NCI-H510A (cell line): ENCODE measurements at places on chromosomes 4 and X.
A peak's percentile ranks its signal among the peaks of the same experiment; 100 is the strongest.

GRCh38 chrX:8579602-8580001, 115.0 kb downstream of the VCX3B start:
- peak; percentile 0 for DNase-seq

GRCh38 chr4:169251291-169252235, 19.2 kb downstream of the SH3RF1 start:
- DNase-seq = no peak

GRCh38 chr4:2297606-2298531, 36.0 kb upstream of the MXD4 start:
- DNase-seq = no peak

- DNase-seq = no peak
These were observed 817 bp upstream of the WDR19 start for GRCh38 chr4:39181520-39181904.

- DNase-seq = no peak
These were observed 9.4 kb upstream of the AP1S2 start for GRCh38 chrX:15864023-15864422.

GRCh38 chrX:15512401-15512965, 11.9 kb downstream of the BMX start:
- no peak for DNase-seq

DNA sequence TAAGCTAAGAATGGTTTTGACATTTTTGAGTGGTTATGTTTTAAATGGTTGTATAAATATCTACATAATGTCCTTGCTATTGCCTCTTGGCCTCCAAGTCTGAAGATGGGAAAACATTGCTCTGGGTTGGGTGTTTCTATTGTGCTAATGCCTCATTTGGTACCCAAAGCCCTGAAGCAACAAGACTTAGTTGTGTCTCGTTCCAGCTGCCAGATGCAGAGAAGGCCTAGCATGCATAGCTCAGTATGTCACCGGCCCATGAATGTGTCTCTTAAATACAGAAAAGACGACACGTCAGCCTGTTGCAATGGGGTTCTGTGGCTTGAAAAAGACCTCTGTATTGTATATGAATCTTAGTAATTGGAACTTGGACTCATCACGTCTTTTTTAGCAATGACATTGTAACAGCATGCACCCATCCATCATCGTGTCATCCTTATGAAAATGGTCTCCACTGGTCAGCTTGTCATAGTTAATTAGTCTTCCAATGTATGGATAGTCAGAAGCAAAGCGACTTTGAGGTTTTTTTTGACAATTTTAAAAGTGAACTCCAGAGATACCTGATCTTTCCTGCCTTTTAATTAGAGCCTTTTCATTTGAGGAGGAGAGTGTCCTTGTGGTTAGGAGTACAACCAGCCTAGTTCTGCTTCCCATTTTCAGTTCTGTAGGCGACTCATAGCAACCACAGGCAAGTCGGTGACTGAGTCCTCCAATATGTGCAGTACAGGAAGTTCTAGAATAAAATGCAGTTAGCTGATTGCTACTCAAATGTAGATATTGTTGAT, 126.4 kb upstream of the GATB start:
- DNase-seq = no peak

- DNase-seq = no peak
These were observed 2407.1 kb downstream of the ARAP2 start for GRCh38 chr4:33837043-33837838.

DNA sequence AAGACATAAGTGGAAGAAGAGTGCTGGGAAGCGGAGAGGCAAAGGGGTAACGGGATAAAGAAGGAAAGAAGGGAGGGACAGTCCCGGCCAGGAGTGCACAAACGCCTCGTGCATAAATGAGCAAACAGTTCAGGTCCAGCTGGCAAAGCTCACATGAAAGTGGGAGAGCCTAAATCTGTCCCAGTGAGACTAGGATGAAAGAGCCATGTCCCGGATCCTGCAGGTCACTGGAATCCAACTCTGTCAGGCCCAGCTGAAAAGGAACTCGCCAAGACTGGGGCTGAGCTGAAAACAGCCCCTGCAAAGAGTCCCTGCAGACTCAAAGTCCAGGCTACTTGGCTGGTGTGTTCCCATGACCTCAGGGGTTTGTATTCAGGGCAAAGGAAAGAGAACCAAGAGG, 38.0 kb upstream of the CRMP1 start:
- DNase-seq = no peak

DNA sequence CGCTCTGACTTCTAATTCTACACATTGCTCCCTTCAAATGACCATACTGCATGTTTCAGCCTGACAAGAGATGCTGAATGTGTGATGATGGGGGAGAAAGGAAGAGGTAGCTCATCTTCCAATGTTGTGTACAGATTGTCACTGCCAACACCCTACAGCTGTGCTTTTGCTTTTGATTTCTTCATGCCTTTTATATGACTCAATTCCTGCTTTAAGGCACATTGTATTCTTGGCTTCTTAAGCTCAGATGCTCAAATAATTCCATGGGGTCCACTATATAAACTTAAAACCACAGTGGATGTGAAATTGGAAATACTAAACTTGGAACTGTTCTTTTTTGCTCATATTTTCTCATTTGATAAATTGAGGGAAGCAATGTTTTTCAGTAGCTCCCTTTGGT, 183.2 kb upstream of the WDFY3 start:
- no peak for DNase-seq

DNA sequence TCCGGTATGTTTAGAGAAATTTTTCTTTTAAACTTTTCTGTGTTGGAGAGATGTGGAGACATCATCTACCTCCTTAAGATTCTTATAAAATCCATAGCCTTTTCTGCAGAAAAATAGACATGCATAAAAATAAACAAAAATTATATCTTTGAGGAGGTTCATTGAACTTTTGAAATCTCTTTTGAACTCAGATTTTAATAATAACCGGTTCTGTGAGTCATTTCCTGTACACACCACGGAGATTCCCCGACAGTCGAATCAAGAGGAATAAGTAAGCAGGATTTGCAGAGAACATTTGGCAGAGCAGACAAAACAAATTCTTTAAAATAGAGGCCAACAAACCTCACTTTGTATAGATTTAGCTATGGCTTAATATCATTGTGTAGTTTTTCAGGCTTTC, 918.7 kb upstream of the POU3F4 start:
- DNase-seq = no peak

DNA sequence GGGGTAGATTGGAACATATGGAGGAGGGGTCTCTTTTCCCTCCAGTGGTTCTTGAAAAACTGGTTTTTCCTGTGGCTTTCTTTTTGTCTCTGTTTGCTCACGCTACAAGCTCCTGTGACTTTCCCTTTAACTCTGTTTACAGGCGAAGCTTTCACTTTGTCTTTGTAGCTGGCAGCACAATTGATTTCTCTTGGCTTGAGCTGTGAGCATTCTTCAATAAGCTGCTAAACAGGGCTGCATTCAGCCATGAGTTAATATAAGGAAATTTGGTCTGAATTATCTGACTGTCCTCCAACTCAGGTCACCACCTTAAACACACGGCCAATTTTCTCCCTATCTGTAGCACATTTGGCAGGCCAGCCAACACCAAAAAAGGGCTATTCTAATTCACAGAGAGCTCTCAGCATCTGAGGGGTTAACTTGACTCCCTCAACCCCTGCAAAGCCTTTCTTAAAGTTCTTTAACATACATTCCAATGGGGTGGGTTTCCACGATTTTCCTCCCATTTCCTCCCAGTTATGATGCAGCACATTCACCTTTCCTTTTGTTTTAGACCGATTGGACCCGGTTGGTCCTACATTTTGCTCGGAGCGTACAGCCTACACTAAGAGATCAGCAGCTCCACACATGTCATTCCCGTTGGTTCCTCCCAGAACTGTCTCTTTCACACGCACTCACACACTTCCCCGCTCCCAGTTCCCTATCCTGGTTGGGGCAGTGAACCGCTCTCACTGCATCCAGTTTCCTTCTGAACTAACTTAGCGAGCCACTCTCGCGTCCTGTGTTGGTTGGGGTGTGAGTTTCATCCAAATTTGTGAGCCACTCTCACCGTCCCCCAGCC, 45.4 kb downstream of the UGT2A3 start:
- peak; percentile 64 for DNase-seq

- DNase-seq = peak; percentile 3
These were observed 138.9 kb downstream of the DCLK2 start for GRCh38 chr4:150217192-150217591.

DNA sequence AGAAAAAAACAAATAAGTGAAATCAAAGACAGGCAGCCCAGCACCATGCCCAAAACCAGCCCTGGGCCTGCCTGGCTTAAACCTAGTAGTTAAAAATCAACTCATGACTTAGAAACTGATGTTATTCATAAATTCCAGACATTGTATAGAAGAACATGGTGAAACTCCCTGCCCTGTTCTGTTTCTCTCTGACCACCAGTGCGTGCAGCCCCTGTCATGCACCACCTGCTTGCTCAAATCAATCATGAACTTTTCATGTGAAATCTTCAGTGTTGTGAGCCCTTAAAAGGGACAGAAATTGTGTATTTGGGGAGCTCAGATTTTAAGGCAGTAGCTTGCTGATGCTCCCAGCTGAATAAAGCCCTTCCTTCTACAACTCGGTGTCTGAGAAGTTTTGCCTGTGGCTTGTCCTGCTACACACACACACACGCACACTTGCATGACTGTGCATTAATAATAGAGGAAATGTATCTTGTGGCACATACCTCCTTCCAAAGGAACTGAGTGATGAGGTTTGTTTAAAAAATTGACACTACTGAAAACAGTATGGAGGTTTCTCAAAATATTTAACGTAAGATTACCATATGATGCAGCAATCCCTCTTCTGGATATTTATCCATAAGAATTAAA, 39.2 kb upstream of the UGT2B7 start:
- DNase-seq = no peak

DNA sequence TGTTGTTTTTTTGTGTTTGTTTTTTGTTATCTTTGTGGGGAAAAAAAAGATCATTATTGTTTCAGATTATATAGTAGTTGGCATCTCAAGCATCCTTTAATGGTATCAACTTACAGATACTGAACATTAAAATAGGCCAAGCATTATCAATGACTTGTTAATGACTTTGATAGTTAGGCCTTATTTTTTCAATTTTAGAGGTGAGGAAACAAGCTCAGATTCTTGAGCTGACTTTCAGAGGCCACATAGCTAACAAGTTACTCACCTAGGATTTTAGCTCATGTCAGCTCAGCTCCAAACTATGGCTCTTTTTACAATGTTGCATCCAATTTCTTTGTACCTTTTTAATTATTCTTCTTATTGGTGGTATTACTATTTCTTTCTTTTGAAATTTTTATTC, 471 bp upstream of the PLAC8 start:
- no peak for DNase-seq

DNA sequence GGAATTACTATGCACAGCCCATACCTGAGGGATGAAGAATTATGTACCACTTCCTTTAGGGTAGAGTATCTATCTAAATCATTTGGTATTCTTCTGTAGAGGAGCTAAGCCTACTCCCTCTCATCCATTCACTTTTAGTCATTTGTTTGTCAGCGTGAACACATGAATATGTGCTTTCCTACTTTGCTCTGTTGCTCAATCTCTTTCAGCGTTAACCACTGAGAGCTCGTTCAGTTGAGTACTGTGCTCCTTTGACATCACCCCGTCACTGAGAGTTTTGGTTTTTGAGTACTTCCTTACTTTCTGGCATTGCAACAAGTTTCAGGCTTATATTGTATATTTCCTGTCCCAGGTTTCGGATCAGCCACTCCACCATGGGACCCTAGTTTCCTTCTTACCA, 700.6 kb downstream of the NLGN4X start:
- no peak for DNase-seq

DNA sequence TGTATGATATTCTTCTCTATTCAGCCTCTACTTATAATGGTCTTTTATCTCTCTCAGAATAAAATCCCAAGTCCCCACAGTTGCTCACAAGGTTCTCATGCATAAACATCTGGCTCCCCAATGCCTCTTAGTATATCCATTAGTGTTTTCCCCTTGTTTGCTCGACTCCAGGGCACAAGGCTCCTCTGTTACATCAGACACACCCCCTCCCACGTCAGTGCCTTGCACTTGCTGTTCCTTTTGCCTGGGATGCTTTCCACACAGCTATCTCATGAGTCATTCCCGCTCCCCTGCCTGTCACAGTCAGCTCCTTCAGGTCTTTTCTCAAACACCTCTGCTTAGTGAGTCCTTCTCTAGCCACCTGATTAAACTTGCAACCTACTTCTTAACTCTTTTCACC, 260.2 kb downstream of the IL1RAPL1 start:
- no peak for DNase-seq

DNA sequence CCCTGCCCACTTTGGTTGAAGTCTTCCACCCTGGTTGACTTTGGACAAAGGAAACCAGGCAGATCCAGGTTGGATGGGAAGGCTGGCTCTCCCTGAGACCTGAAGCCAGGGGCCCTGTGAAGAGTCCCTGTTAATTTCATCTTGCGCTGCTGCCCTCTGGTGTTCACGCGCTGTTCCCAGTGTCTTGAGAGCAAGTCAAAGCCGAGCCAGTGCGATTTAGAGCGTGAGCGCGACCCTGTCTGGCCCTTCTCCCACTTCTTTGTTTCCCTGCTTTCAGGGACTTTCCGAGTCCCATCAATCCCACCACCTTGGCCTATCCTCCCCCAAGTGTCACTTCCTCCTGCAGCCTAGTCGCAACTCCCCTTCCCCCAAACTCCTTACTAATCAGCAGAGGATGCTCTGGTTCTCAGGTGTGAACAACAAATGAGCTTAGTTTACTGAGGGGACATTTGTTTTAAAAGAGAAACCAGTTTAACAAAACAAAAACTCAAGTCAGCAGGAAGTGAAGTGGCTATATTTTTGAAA, 25.8 kb upstream of the CHRNA9 start:
- DNase-seq = no peak

DNA sequence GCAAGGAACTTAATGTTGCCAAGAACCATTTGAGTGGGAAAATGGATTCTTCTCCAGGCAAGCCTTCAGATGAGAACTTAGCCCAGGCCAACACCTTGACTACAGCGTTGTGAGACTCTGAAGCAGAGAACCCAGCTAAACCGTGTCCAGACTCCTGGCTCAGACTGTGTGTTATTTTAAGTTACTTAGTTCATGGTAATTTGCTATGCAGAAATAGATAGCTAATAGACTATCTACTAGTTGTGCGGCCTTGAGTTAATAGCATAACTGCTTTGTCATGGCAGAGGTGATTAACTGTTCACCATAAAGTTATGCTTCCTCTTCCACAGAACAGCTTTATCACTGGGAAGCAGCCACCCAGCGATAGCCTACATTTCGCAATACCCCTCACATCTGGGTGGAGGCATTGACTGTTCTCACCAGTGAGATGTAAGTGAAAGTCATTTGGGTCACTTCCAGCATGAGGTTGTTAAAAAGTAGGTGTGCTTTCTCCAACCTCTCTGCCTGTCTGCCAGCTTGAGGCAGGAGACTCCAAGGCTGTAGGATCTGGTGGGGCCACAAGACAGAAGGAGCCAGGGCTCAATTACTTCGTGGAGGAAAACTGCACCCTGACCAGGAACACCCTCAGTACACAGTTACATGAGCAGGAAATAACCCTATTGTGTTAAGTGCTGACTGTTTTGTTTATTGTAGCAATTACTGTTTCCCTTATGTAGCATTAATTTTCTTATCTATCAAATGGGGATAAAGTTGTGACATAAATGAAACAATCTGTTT, 94.2 kb downstream of the GPAT3 start:
- no peak for DNase-seq

- DNase-seq = peak; percentile 12
These were observed 93.0 kb upstream of the STS start for GRCh38 chrX:7054219-7055216.
